ENCODE measurements at places on chromosomes 4 and X. TPM values are rescaled to one million over a fixed set of nuclear protein-coding genes. Genes with fewer than 3 reads are reported as not detected.

DNA sequence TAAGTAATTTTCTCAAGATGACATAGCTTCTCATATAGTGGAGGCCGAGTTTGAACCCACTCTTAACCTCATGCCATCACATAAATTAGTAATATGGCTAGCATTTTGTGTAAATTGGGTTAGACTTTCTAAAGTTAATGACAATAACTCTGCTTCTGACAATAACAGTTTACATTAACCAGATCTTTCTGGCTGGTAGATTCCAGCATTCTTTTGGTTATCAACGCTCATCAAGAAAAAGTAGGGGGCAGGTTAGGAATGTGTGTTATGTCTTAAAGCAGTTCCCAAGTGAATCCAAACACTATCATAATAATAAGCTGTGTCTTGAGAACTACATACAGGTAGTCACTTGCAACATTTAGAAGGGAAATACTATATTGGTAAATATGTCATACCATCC, 162.5 kb downstream of the PRDM5 start:
- DNase-seq = no peak

DNA sequence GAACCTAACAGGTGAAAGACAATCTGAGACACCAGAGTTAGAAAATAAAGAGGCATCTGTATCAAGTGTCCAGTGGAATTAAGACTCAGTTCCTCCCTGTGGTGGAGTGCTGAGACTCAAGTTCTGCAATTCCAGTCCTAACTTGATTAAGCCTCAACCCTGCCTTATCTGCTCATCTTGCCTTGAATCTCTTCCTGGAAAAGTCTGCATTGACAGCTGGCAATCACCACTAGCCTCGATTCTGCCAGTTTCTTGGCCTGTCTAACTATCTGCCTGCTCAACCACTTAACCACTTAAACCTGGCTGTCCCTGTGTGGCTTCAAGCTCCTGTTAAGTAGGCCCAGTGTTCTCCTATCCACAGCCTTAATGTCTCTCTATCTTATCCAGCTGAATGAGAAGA, 22.4 kb upstream of the NEIL3 start:
- DNase-seq = no peak

DNA sequence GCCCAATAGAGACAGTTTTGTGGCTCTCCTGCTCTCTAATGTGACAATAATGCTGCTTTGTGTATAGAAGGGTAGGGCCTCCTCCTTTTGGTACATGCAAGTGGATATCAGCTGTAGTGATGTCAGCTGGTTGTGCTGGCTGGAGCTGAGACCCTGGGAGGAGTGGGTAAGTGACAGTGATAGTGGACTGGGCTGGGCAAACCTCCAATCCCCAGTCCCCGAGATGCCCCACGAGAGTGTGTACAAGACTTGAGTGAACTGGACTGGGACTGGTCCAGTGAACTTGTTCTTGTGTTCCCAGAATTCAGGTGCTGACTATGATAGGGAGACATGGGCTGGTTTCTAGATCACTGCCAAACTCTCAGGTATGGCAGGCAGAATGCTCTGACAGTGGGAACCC, 583.6 kb upstream of the PCDH10 start:
- DNase-seq = no peak

DNA sequence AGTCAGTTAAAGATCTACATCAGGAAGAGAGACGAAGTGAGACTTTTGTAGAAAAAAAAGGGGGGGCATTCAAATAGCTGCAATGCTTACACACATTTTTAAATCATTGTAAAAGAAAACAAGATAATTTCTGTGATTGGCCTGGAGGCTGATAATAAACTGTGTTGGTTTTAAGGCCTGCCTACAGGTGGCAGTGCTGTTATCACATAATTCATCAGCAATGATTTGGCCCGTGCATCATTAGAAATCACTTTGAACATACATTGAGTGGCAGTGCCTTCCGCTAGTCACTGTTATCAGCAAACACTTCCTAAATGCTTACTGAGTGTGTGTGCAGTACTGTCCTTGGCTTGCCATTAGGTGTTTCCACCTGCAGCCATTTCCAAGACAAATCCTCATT, 831.9 kb downstream of the TRIML1 start:
- no peak for DNase-seq

PHOX2B gene
- not detected for total RNA-seq

ZFP92 gene
- 1.7 TPM for total RNA-seq

UNC5C gene
- not detected for total RNA-seq

DNA sequence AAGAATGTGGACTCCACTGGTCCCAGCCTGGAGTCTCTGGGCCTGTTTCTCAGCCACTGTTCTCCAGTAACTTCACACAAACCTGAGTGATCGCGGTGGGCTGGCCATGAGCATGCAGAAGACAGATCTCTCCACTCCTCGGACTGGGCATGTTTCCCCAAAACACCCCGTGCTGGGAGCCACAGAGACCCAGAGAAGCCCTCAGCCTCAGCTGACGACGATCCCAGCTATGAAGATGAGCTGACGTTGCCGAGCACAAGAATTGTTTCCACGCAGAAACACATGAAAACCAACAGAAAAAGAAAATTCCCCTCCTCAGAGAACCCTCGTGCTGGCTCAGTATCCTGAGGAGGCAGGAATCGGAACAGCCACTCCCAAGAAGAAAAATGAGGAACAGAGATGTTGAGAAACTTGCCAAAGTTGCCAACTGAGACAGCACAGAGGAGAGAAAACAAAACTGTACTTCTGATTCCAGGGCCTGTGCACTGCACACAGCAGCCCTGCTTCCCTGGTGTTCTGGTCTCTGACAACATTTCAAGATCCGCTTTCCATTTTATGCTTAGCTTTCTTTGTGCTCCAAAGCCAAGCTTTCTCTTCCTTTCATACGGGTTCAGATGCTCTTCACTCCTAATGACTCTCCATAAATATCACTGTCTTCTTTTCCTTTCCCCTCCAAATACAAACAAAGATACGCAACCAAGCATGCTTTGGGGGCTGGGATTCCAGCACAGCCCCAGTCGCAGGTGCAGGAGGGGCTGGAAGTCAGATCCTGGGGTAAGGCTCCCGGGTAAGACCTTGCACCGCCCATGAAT, 81.4 kb downstream of the IRF2 start:
- no peak for DNase-seq

- no peak for DNase-seq
These were observed 969.1 kb upstream of the PCDH10 start for GRCh38 chr4:132180020-132180427.

DNA sequence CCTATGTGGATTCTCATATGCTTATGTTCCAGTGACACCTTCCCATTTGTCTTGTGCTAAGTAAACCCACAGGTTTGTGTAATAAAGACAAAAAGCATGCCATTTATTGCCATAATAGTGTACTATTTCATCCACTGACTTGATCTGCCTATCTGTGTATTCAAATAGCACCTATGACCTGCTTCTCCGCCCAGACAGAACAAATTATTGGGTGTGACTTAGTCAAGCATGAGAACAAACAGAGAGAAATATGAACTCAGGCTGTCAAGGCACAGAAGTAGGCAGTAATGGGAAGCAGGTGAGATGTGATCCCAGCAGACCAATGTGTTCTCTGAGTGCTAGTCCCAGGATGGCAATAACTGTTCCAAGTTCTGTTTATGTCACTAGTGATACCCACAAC, 25.4 kb downstream of the ELOVL6 start:
- DNase-seq = no peak

GRCh38 chr4:6172093-6172926, 28.0 kb downstream of the JAKMIP1 start:
- peak; percentile 81 for DNase-seq

CTPS2 gene
- total RNA-seq = 4.8 TPM

DNA sequence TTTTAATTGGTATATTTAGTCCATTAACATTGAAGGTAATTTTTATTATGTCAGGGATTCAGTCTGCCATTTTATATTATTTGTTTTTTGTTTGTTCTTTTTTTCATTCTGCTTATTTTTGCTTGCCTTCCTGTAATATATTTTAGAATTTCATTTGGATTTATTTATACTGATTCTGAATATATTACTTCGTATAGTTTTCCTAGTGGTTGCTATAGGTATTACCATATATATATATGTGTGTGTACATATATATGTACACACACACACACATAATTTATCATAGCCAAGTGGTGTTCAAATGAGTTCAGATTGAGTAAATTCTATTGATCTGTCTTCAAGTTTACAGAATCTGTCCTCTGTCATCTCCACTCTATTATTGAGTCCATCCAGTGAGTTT, 11.2 kb downstream of the CITED1 start:
- DNase-seq = no peak

DNA sequence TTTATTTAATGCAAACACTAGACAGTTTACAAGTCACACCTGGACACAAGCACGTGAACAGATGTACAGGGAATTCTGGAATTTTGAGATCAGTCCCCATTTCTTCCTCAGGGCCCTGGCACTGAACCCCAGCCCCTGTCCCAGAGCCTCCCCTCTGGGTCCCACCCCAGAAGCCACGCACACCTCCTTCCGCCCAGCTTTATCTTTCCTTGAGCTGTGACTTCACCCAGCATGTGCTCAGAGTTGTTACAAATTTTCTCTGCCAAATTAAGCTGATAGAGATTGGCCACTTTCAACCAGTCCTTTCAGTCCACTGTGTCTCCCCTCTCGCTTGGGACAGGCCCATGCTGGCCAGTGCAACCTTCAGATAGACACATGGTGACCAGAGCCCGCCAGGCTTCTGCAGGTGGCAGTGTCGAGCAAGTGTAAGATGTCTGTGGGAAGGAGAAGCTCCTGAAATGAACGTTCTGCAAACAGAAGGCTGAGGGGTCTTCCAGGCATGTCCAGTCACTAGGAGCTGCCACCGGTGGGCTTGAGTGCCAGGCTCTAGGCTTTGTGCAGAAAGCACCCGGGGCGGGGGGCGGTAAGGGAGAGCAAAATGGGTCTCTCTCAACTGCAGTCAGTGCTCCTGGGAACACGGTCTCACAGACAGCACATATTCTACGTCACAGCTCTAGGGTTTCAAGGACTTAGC, 73.3 kb downstream of the MTMR1 start:
- DNase-seq = no peak
